ENCODE measurements at places on chromosomes 3 and 15. TPM values are rescaled to one million over a fixed set of nuclear protein-coding genes. Genes with fewer than 3 reads are reported as not detected.

GRCh38 chr15:86115145-86115801 is 35.6 kb downstream of the AGBL1 start:
- DNase-seq, result no peak

DNA sequence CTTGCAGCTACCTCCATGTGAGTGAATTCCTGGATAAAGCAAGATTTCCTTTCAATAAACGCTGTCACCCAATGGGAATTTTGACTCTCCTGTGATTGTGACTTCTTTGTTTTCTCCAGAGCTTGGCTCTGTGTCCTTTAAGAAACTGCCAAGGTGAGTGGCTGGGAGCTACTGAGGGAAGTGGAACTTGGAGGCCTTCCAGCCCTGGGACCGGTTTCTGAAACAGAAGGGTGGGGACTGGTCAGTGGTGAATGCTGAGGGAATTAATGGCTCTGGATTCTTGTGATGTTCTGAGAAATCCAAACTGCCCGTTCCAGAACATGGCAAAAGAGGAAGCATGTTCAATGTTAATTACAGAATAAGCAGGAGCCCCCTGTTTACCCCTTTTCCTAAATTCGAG is 41.1 kb upstream of the MYZAP start:
- DNase-seq, result no peak

- no peak for DNase-seq
Measured at GRCh38 chr3:100170486-100170885, 56.2 kb upstream of the FILIP1L start.

DNA sequence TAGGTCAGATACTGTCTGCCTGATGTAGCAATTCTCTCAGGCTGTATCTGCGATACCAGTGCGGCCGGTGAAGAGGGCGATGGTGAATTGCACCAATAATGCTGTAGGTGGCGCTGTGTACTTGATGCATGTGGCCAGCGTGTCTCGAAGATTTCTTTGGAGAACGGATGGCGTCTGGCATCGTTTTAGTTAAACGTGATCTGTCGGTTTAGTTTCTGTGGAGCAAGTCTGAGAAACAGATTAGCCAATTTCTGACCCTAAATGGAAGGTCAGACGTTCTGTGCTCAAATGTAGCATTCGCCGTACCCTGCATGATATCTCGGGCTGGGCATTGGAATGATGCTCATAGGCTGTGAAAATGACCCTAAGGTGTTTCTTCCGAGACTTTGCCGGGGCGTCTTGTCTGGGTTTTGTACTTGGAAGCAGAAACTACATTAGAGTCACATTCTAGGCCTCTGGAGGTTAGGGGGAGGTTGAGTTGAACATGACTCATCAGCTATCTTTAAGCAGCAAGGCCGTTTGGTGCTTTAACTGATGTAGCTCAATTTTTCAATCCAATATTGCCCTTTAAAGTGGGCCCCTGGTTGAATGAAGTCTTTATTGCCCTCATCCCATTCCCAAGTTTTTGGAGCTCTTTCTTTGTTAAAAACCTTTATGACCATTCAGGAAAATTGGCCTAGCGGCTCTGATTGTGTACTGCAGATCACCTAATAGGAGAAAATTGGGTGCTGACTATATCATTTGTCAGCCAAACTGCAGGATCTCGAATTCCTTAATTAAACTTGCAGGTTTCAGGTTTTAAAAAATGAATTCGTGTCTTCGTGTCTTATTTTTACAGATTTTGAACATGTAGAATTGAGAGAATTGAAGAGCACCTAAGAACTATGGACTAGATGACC is 80.0 kb downstream of the SQOR start:
- peak; percentile 57 for DNase-seq

- peak; percentile 62 for DNase-seq
Measured at GRCh38 chr15:59691194-59691805, 2.2 kb upstream of the BNIP2 start.

DNA sequence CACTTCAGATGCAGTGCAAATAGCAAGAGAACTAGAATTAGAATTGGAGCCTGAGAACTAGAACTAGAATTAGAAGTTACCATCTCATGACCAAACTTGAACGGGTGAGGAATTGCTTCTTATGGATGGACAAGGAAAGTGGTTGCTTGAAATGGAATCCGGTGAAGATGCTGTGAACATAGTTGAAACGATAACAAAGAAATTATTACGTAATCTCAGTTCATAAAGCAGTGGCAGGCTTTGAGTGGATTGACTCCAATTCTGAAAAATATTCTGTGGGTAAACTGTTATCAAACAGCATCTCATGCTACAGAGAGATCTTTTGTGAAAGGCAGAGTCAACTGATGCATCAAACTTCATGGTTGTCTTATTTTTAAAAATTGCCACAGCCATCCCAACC is 48.0 kb upstream of the GSK3B start:
- no peak for DNase-seq

GRCh38 chr15:72368899-72369298 is 6.9 kb downstream of the HEXA start:
- no peak for DNase-seq

GRCh38 chr15:68228971-68229385 is 550 bp downstream of the CLN6 start:
- no peak for DNase-seq

- DNase-seq, result no peak
Measured at GRCh38 chr3:122602011-122602710, 24.7 kb downstream of the PARP15 start.

DNA sequence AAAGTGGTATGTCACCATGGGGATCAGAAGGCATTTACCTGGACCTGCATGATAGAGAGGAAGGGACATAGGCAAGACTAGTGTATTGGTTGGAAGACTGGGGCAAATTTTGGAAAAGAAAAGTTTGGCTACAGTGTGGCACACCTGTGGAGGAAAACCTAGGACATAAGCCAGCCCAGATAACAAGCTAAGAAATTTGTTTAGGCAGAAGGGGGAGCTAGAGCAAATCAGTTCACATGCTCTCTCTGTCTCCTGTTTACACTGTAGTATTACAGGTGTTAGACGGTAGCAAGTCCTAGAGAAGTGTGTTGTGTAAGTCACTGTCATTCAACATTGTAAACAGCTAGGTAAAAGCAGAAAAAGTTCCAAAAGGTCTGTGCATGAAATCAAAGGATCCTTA is 11.9 kb upstream of the ALDH1A2 start:
- no peak for DNase-seq

Gene CFAP100
- total RNA-seq, result not detected

Gene ACP3
- not detected for total RNA-seq

Gene NOX5
- total RNA-seq, result 0.06 TPM

Gene GP5
- total RNA-seq, result 0.53 TPM

Gene DPPA2
- total RNA-seq, result not detected

Measured in activated CD8-positive, alpha-beta memory T cell treated with anti-CD3 and anti-CD28 coated beads, Interleukin-2, amount 10 ng/mL, durations not matched to agents 7 days and 5 days (primary cell).